GM20000 (cell line): ENCODE measurements at places on chromosomes 2 and 18.
A peak's percentile ranks its signal among the peaks of the same experiment; 100 is the strongest.

DNA sequence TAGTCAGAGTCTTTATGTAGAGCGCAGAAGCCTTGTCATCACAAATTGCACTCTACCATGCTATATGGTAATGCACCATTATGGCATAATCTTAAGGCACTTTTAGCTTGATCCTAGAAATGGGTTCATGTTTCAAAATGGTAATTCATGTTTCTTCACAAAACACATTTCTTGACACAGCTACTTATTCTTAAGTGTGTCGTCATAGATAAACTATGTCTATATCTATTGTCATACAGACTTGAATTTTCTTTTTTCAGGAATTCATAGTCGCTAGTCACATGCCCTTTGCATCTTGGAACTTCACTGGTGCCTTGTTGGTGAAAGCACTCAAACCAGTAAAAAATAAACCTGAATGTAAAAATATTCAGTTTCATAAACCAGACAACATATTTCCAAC is 1578.2 kb downstream of the LRP1B start:
- DNase-seq: no peak

GRCh38 chr2:104033399-104033798 is 820.5 kb upstream of the POU3F3 start:
- DNase-seq: no peak

- no peak for DNase-seq
These were observed 1.7 kb upstream of the SERPINE2 start for GRCh38 chr2:224040753-224041152.

- DNase-seq: no peak
These were observed 23.4 kb upstream of the GLI2 start for GRCh38 chr2:120712180-120712681.

GRCh38 chr2:190387422-190387821 is 20.7 kb upstream of the MFSD6 start:
- DNase-seq: no peak

GRCh38 chr2:190996338-190996946 is 17.5 kb downstream of the STAT1 start:
- peak; percentile 37 for DNase-seq

- no peak for DNase-seq
These were observed 2.3 kb downstream of the RFTN2 start for GRCh38 chr2:197673106-197673505.

DNA sequence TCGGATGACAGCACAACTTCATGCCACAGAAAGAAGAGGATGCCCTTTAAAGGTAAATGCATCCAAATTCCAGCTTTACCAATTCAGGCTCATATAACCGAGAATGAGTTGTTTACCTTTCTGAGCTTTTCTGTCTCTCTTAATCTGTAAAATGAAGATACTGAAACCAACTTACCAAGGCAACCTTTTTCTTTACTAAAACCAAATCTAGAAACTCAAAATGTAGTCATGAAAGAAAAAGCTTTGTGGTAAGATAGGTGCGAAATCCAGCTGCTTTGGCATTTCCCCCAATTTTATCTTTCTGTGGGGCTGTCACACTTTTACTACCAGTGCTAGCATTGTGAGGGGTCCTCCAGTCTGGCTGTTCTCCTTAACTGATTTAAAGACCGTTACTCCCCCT is 240.4 kb downstream of the IKZF2 start:
- no peak for DNase-seq

DNA sequence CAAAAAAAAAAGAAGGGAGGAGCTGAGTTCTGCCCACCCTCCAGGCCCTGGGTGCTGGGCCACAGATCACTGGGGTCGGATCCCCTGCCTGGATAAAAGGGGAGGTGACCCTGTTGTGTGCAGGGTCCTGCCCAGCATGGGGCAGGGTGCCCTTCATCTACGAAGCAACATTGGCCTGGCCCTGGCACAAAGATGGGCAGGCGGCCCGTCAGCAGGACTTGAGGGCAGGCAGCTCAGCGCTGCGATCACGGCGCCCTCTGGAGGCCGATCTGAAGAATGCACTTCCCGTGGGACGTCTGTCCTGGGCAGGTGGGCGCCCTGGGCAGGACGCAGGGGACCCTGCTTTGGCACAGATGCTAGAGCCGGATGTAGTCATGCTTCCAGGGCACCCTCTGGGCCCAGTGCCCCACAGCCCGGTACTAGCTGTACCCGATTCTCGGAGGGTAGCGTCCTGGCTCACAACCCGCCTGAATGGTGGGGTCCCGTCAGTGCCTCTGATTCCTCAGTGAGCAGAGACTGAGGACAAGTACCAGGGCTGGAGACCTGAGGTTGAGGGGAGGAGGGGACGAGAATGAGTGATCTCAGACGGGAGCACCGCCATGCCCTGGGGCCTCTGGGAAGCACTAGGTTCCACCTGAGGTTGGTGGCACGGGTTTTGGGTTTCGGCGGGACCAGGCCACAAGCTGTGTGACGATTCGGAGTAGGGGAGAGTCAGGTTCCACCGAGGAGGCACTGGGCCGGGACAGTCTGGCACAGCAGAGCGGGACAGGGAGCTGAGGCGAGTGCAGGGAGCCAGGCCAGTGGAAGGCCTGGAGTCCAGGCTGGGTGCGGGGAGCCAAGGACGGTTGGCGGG is 18.0 kb downstream of the ARID5A start:
- peak; percentile 85 for DNase-seq
